ENCODE measurements at places on chromosomes 13 and 19. TPM values are rescaled to one million over a fixed set of nuclear protein-coding genes. Genes with fewer than 3 reads are reported as not detected.

DNA sequence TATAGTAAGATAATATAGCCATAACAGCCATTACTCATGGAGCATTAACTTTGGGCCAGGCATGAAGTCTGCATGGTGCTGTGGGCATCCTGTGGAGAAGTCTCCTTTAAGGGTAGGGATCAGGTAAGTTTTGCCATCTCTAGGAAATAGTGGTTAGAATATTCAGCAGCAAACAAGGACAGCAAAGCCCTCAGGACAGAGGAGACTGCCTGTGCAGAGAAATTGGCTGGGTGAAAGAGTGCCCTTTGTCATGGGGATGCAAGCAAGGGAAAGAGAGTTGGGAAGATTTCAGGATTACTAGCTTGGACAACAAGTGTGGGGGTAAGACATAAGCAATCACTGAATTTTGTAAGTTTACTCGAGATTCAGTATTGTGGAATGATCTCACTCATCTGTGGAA lies 15.7 kb upstream of the OBI1 start:
- H3K36me3 ChIP-seq, result no peaks in the 10 kb centered on the region
- no peaks in the 10 kb centered on the region for H3K27me3 ChIP-seq
- no peak overlapping the region for H3K27ac ChIP-seq
- no peak for DNase-seq
- H3K4me3 ChIP-seq, result no peak overlapping the region

GRCh38 chr13:34294483-34295129 lies 476.7 kb downstream of the RFC3 start:
- H3K27me3 ChIP-seq, result no peaks in the 10 kb centered on the region
- no peak for DNase-seq
- H3K4me3 ChIP-seq, result no peak overlapping the region
- no peaks in the 10 kb centered on the region for H3K4me1 ChIP-seq
- no peaks in the 10 kb centered on the region for H3K36me3 ChIP-seq

DNA sequence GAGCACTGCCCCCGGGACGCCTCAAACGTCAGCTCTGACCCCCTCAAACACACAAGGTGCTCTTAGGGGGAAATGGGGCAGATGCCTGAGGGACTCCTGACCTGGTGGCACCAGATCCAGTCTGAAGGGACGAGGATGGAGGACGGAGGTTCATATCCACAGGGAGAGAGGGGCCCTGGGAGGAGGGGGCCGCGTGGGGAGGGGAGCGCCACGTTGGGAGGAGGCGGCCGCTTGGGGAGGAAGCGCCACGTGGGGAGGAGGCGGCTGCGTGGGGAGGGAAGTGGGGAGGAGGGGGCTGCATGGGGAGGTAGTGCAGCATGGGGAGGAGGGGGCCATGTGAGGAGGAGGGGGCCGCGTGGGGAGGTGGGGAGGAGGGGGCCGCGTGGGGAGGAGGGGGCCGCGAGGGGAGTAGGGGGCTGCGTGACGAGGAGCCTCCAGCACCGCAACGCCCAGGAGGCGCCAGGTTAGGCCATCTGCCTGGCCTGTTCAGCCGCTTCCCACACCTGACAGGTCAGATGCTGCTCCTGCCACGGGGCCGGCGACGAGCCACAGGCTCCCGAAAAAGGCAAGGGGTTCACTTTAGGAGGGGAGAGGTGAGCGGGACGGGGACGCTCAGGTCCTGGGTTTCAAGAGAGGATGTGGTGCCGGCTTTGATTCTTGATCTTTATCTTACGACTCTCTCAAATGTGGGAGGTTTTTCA lies 36.7 kb upstream of the C13orf46 start:
- H3K27ac ChIP-seq, result no peak overlapping the region
- no peaks in the 10 kb centered on the region for H3K27me3 ChIP-seq

DNA sequence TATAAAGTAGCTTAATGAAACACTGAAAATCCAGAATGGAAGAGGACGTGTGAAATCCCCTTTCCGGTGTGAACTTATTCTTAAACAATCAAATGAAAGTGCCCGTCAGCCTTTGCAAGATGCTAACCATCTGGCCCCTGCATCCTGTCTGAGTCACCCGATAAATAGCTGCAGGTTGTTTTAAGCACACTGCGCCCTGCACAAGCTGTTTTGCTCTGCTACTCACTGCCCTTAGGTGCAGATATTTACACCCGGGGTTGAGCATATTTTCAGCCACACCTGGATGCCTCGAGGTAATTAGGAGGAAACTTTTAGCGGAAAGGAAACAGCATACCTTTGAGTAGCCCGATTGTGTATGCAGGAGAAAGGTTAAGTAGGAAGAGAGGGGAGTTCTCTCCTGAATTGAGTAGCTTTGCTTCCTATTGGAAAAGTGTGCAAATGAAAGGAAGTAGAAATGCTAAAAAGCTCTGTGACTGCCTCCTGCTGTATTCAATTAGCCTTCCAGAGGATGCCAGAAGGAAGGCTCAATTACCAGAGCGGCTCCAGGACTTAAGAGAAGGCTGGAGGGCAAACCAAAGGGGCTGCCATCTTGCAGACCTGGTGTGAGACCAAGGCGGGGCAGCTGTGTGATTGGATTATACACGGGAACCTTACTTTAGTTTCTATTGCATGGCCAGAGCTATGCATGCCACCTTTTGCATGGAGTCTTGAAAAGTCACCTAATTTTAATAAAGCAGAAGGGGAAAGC lies 42.5 kb downstream of the IRS2 start:
- H3K4me3 ChIP-seq, result no peak overlapping the region
- H3K4me1 ChIP-seq, result no peaks in the 10 kb centered on the region
- no peak for DNase-seq
- no peaks in the 10 kb centered on the region for H3K27me3 ChIP-seq
- H3K36me3 ChIP-seq, result no peaks in the 10 kb centered on the region
- H3K27ac ChIP-seq, result no peak overlapping the region

GRCh38 chr13:40665126-40666044 lies 1.1 kb downstream of the FOXO1 start:
- no peaks in the 10 kb centered on the region for H3K36me3 ChIP-seq
- H3K4me3 ChIP-seq, result peak overlapping the region; percentile 85
- DNase-seq, result peak; percentile 75
- H3K27ac ChIP-seq, result peak overlapping the region; percentile 99
- no peaks in the 10 kb centered on the region for H3K4me1 ChIP-seq

The PLPPR3 gene
- not detected for total RNA-seq

Measured in right lobe of liver (tissue), 6 donors.